ENCODE measurements at places on chromosomes 1 and 21.
A peak's percentile ranks its signal among the peaks of the same experiment; 100 is the strongest.

- peak; percentile 49 for DNase-seq
These were observed 730 bp downstream of the CDC42SE1 start for GRCh38 chr1:151058692-151059091.

GRCh38 chr1:152024223-152024622 is 12.6 kb downstream of the S100A11 start:
- no peak for DNase-seq

DNA sequence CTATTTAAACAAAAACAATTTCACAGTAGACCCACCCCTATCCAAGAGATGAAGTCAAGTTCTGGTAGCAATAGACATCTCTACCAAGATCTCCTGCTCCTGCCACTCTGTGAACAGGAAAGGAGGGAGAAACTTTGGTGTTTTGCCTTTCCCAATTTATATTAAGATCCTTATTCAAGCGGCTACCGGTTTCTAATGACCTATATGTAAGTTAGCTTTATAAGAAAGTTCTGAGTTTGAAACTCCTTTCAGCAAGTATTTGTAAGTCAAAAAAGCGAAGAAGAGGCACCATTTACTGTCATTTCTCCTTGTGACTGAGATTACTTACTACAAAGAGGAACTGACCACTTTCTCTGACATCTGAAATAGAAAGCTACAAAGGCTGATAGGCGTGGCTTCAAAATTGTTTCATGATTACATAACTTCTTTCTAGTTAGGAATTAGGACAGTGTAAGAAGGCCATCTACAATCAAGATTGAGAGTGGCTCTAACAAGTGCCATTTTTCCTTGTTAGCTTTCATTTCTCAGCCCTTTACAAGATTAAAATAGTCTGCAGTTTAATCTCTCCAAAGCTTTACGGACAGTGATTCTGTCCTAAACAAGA is at the start of gene MNDA:
MNDA (plus strand) TSS at position 448 of the 604 bp plus-strand sequence. CDS start 10,803 bp downstream, outside the sequence.
- peak; percentile 51 for DNase-seq

GRCh38 chr21:38880577-38880966 is 74.8 kb downstream of the ETS2 start:
- no peak for DNase-seq

DNA sequence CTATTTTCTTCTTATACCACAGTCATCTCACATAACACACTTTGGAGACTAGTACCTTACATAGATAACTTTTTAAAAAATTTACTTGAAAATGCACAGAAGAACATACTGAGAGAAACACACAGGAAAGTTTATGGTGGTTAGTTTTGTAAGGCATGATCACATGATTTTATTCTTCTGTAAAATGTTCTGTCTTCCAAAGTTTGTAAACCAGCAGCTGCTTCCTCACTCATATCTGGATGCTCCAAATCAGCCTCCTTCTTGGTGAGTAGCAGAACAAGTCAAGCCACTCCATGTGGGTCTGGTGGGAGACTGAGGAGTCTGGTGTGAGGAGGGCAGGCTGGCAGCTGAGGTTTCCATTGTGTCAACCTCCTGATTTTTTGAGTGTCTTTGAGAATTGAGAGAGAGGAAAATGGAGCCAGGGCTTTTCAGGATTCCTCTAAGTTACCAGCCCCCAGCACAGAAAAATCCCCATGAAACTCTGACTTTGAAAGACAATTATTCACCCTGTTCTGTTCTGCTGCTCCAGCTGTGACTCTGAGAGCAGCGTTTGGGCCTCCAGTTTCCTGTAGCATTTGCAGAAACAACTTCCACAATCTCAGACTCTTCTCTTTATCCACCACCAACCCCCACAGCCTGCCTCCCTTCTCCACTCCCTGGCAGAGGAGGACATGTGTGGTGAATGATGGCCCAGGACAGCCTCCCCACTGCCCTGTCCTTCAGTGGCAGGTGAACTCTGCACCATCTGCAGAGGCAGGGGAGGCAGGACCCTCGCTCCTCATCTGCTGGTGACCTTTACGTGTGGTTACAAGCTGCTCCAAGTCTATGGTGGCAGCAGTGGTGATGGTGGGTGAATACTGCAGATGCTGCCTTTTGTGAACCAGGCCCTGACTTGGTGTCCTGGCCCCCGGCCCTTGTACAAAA is 82.3 kb downstream of the FCRL5 start:
- no peak for DNase-seq

DNA sequence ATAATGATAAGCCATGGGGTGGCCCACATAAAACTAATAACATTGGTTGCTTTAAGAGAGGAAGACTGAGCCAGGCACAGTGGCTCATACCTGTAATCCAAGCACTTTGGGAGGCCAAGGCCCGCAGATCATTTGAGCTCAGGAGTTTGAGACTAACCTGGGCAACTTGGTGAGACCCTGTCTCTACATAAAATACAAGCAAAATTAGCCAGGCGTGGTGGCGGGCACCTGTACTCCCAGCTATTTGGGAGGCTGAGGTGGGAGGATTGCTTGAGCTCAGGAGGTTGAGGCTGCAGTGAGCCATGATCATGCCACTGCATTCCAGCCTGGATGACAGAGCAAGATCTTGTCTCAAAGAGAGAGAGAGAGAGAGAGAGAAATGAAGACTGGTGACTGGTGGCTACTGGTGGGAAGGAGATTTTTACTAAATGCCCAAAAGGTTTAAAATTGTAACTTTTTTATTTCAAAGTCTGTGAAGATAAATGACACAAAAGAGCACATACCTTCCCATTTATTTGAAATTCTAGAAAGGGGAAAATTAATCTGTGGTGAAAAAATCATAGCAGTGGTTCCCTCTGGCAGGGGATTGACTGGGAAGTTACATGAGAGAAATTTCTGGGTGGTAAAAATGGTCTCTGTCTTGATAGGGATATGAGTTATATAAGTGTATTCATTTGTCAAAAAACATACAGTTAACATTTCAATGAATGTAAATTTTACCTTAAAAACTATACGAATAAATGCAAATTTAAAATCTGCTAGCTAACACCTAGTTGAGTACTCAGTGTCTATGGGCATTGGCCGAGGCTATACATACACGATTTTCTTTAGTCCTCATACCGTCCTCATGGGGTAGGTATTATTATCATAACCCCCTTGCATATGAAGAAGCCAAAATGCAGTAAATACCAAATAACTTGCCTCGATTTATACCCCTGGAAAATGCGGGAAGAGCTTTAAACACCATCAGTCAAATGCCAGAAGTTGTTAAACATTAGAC is 2.2 kb upstream of the NBPF1 start:
- DNase-seq = no peak

GRCh38 chr1:201713086-201713810 is 115.7 kb upstream of the IPO9 start:
- peak; percentile 86 for DNase-seq

- DNase-seq = no peak
These were observed 10.6 kb downstream of the RHBG start for GRCh38 chr1:156379420-156380165.

DNA sequence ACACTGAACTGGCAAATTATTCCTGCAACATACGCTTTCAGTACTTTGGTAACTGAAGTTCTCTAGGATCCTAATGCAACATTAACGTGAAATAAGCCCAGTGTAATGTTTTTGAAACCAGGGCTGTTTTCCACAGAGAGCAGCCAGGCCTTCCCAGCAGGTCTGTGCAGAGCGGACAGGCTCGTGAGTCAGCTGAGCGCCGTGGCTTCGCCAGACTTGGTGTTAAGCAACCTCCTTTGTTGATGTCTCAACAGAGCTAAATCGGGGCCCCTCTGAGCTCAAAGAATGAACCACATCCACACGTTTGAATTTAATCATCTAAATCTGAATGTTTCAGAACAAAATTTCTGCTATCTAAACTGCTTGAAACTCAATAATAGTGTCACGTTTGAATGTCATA is 181.8 kb upstream of the FMN2 start:
- no peak for DNase-seq
